Activated T-cell treated with anti-CD3 and anti-CD28 coated beads, Interleukin-2, amount 50 U/mL, for 72 hours (primary cell): ENCODE measurements at places on chromosomes 7 and 10. TPM values are rescaled to one million over a fixed set of nuclear protein-coding genes. Genes with fewer than 3 reads are reported as not detected.

SLC16A12 gene
- total RNA-seq: not detected

ARHGAP22 gene
- total RNA-seq: not detected

ADCY1 gene
- total RNA-seq: 52.3 TPM

HYAL4 gene
- 1.8 TPM for total RNA-seq

GLI3 gene
- 0.29 TPM for total RNA-seq

SPAM1 gene
- not detected for total RNA-seq

CALML5 gene
- total RNA-seq: not detected

ANXA8 gene
- total RNA-seq: not detected

SLC13A4 gene
- total RNA-seq: not detected

AHR gene
- total RNA-seq: 36.4 TPM

AGMO gene
- not detected for total RNA-seq

SRRM3 gene
- total RNA-seq: not detected

ANKRD1 gene
- not detected for total RNA-seq

FAM221A gene
- total RNA-seq: 10.1 TPM

CCDC172 gene
- not detected for total RNA-seq

TUBB8 gene
- not detected for total RNA-seq

CRTAC1 gene
- total RNA-seq: not detected

LIPN gene
- not detected for total RNA-seq

MYL7 gene
- not detected for total RNA-seq

TCAF2 gene
- 36.5 TPM for total RNA-seq

CYP2C19 gene
- total RNA-seq: 0.42 TPM

NEBL gene
- total RNA-seq: 0.09 TPM

GOLGA7B gene
- 0.83 TPM for total RNA-seq

AGR2 gene
- total RNA-seq: not detected

GRID2IP gene
- 0.28 TPM for total RNA-seq

GPR158 gene
- total RNA-seq: not detected

WNT2 gene
- total RNA-seq: not detected

HECW1 gene
- not detected for total RNA-seq

RAMP3 gene
- 0.50 TPM for total RNA-seq

CELF2 gene
- 116 TPM for total RNA-seq
